ENCODE measurements at places on chromosomes 6 and 20.

GRCh38 chr6:13354331-13355042, 26.1 kb upstream of the TBC1D7 start:
- H3K27ac ChIP-seq, result no peak overlapping the region
- H3K4me3 ChIP-seq, result no peak overlapping the region
- no peaks in the 10 kb centered on the region for H3K36me3 ChIP-seq

DNA sequence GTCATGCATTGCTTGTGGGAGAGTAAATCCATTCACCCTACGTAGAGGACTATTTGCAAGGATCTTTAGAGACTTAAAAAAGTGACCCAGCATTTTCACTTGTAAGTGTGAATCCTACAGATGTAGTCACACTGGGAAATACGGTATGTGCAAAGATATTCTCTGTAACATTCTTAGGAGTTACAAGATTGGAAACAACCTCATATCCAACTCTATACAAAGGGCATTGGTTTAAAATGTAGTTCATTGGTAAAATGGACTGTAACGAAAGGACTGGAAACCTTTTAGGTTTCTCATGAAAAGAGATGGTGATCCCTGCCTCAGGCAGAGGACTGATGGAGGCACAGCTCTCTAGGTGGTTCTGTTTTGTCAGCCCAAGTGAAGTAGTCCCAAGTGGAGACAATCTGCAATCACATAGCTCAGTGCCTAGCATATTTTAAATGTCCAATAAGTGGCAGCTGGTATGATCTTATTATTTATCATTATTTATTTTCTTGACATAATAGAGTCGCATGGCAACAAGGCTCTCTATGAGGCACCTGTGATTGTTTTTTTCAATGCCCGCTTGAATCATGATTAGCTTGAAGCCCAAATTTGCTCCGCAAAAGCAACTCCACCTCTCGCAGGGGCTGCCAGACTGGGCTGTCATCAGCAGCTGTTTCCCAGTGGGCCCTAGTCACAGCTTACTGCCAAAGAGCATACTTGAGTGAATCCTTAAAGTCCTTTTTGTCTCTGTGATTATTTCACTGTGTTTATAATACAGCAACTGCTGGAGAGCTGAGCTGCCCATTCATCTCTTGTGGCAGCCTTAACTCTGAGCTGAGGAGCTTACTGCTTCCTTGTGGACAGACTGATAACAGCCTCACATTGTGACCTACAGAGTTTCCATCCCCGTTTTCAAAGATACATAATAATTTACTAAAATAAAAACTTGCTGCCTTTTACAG, 19.8 kb upstream of the ENPP1 start:
- no peak for DNase-seq
- H3K4me1 ChIP-seq, result peaks cover 10% of the 10 kb centered on the region
- H3K4me3 ChIP-seq, result no peak overlapping the region
- H3K27ac ChIP-seq, result no peak overlapping the region
- no peaks in the 10 kb centered on the region for H3K36me3 ChIP-seq

- peaks cover 35% of the 10 kb centered on the region for H3K4me1 ChIP-seq
- DNase-seq, result no peak
- H3K36me3 ChIP-seq, result no peaks in the 10 kb centered on the region
- peak overlapping the region; percentile 75 for H3K27ac ChIP-seq
- H3K4me3 ChIP-seq, result no peak overlapping the region
These were observed 656.7 kb downstream of the EPHA7 start for GRCh38 chr6:92762443-92763273.

DNA sequence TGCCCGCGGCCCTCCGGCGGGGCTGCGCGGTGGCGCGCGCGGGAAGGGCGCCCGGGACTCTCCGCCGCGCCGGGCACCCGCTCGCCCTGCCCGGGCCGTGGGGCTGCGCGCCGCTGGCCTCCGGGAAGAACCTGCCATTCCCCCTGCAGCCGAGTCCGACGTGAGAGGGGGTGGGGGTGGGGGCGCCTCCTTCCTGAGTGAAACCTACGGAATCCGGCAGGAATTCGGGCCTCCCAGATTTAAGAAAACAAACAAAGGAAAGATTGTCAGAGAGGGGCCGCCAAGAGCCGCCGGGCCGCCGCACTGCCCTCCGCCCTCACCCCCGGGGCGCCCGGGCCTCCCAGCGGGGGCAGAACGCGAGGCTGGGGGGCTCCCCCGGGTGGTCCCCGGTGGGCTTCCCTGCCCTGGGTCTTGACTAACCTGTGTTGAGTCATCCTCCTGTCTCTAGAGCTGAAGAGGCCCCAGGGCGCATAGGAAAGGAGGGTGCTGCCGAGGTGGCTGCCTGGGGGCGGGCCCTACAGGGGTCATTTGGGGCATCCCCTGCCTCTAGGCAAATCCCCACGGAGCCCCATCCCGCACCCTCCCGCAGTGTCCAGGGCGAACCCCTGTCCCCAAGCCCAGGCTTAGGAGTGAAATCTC, 42.2 kb upstream of the FOXP4 start:
- peaks cover 29% of the 10 kb centered on the region for H3K4me1 ChIP-seq
- no peaks in the 10 kb centered on the region for H3K36me3 ChIP-seq
- H3K27me3 ChIP-seq, result peaks cover 91% of the 10 kb centered on the region
- DNase-seq, result peak; percentile 40
- H3K27ac ChIP-seq, result no peak overlapping the region

GRCh38 chr6:72733045-72733444, 111.2 kb downstream of the KCNQ5 start:
- no peak for DNase-seq
- H3K4me3 ChIP-seq, result no peak overlapping the region
- H3K27me3 ChIP-seq, result no peaks in the 10 kb centered on the region
- H3K36me3 ChIP-seq, result no peaks in the 10 kb centered on the region
- no peak overlapping the region for H3K27ac ChIP-seq
- no peaks in the 10 kb centered on the region for H3K4me1 ChIP-seq

GRCh38 chr6:163427498-163428254, 13.2 kb downstream of the QKI start:
- H3K4me3 ChIP-seq, result no peak overlapping the region
- no peaks in the 10 kb centered on the region for H3K27me3 ChIP-seq

DNA sequence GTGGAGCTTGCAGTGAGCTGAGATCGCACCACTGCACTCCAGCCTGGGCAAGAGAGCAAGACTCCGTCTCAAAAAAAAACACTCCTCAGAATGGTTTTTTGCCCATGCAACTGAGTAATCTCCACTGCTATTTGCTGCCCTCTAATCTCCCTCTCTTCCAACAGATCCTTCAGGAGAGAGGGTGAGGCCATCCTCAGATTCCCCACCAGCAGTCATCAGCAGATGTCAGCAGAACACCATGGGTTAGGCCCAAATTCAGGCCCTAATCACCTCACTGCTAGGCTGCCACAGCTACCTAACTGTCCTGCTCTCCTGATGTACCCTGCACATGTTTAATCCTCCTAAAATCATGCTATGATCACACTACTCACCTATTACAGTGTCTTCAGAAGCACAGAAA, 63.2 kb upstream of the BEND6 start:
- H3K27me3 ChIP-seq, result no peaks in the 10 kb centered on the region
- H3K27ac ChIP-seq, result no peak overlapping the region
- H3K4me1 ChIP-seq, result peaks cover 5% of the 10 kb centered on the region
- DNase-seq, result no peak

DNA sequence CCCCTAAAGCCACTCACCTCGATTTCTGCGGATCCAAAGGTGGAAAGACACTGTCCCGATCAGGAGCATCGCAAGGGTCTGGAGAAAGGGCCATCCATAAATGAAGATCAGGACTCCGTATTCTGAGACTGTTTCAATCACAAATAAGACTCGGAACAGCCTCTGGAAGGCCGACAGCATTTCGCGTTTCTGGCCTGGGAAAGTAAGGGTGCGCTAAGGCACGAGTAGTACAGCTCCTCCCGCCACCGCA, 44.6 kb downstream of the DPPA5 start:
- DNase-seq, result no peak
- peaks cover 24% of the 10 kb centered on the region for H3K4me1 ChIP-seq
- peak overlapping the region; percentile 95 for H3K4me3 ChIP-seq
- peak overlapping the region; percentile 93 for H3K27ac ChIP-seq

- no peaks in the 10 kb centered on the region for H3K27me3 ChIP-seq
- H3K36me3 ChIP-seq, result peaks cover 12% of the 10 kb centered on the region
- no peak overlapping the region for H3K4me3 ChIP-seq
- H3K27ac ChIP-seq, result no peak overlapping the region
- H3K4me1 ChIP-seq, result peaks cover 26% of the 10 kb centered on the region
These were observed 193.1 kb upstream of the ARG1 start for GRCh38 chr6:131379948-131380347.

GRCh38 chr6:112032728-112033127, 21.2 kb upstream of the CCN6 start:
- no peaks in the 10 kb centered on the region for H3K27me3 ChIP-seq
- no peaks in the 10 kb centered on the region for H3K36me3 ChIP-seq
- H3K27ac ChIP-seq, result no peak overlapping the region
- no peak overlapping the region for H3K4me3 ChIP-seq

GRCh38 chr6:45075246-45075645, 252.9 kb upstream of the RUNX2 start:
- no peak overlapping the region for H3K4me3 ChIP-seq
- H3K27ac ChIP-seq, result no peak overlapping the region
- peaks cover 12% of the 10 kb centered on the region for H3K36me3 ChIP-seq
- DNase-seq, result no peak
- H3K27me3 ChIP-seq, result no peaks in the 10 kb centered on the region

DNA sequence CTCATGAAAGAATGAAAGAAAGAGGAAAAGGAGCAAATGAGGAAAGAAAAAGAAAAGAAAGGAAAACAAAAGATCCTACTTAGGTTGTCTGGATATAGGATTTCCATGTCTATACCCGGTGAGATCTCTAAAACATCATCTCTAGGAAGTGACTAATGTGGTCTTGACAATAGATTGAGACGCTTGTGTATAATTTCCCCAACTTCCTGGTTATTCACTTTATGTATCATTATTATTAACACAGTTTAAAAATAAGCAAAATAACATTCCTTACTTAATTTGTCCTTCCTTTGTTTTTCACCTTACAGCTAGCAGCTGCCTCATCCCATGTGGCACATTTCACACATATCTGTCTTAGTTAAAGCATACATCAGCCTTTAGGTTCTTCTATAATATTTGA, 27.0 kb downstream of the LAMA4 start:
- H3K4me1 ChIP-seq, result peaks cover 4% of the 10 kb centered on the region
- no peak for DNase-seq
- H3K27me3 ChIP-seq, result no peaks in the 10 kb centered on the region
- H3K27ac ChIP-seq, result no peak overlapping the region
- no peak overlapping the region for H3K4me3 ChIP-seq
- no peaks in the 10 kb centered on the region for H3K36me3 ChIP-seq

- peaks cover 23% of the 10 kb centered on the region for H3K4me1 ChIP-seq
- H3K27me3 ChIP-seq, result no peaks in the 10 kb centered on the region
- no peak overlapping the region for H3K4me3 ChIP-seq
These were observed 156.7 kb upstream of the PMEPA1 start for GRCh38 chr20:57866250-57867106.

- DNase-seq, result no peak
- H3K27ac ChIP-seq, result no peak overlapping the region
- H3K27me3 ChIP-seq, result peaks cover 15% of the 10 kb centered on the region
- peaks cover 31% of the 10 kb centered on the region for H3K4me1 ChIP-seq
- no peaks in the 10 kb centered on the region for H3K36me3 ChIP-seq
These were observed 3.4 kb downstream of the SERAC1 start for GRCh38 chr6:158164579-158165170.

GRCh38 chr6:38552121-38552520, 87.6 kb downstream of the BTBD9 start:
- no peak for DNase-seq
- H3K36me3 ChIP-seq, result no peaks in the 10 kb centered on the region
- H3K4me3 ChIP-seq, result no peak overlapping the region
- no peaks in the 10 kb centered on the region for H3K4me1 ChIP-seq
- H3K27me3 ChIP-seq, result no peaks in the 10 kb centered on the region

DNA sequence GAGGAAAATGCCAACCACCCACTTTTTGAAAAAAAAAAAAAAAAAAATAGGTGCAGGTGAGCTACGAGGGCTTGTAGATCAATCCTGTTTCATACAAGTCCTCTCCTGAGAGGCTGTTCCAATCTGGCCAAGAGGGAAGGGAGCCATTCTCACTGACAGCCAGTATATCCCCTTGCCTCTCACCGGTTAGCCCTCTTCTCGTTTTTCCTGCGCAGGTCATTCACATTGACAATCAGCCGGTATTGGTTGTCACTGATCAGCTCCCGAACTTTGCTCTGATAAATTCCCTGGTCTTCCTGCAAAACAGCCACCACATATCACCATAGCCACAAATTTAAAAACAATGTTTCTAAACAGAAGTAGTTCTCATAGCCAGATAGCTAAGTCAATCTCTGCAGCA, 1.4 kb downstream of the MCM3 start:
- DNase-seq, result no peak
- peaks cover 19% of the 10 kb centered on the region for H3K4me1 ChIP-seq
- H3K4me3 ChIP-seq, result no peak overlapping the region

GRCh38 chr6:147538821-147539220, 30.3 kb downstream of the SAMD5 start:
- H3K27me3 ChIP-seq, result peaks cover 3% of the 10 kb centered on the region
- no peak overlapping the region for H3K4me3 ChIP-seq
- H3K36me3 ChIP-seq, result peaks cover 24% of the 10 kb centered on the region
- H3K27ac ChIP-seq, result no peak overlapping the region
- H3K4me1 ChIP-seq, result peaks cover 8% of the 10 kb centered on the region

DNA sequence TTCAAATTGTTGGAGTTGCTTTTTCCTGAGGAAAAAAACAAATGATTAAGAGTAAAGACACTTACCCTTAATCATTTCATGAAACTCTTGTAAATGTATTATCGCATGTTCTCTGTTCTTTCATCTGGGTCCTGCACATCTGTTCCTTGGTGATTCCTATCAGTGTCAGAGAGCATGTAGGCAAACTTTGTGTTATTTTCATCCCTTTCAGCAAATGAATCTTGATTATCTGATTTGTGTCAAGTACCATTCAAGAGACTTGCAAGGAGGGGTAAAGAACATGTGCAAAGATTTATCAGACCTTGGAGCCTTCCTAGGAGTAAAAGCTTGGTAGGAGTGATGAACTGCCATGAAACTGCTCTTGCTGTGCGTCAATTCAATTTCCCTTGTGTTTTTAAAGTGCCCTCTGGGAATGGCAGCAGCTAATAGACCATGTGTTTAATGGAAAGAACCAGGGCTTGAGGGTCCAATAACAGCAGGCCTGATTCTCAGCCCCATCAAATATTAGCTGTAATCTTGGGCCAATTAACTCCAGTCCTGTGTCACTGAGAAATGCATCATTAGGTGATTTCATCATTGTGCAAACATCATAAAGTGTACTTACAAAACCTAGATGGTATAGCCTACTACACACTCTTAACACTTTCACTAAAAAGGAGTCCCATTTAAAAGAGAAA, 118.9 kb upstream of the CEP85L start:
- no peaks in the 10 kb centered on the region for H3K27me3 ChIP-seq
- no peaks in the 10 kb centered on the region for H3K36me3 ChIP-seq
- DNase-seq, result no peak
- H3K4me3 ChIP-seq, result no peak overlapping the region

DNA sequence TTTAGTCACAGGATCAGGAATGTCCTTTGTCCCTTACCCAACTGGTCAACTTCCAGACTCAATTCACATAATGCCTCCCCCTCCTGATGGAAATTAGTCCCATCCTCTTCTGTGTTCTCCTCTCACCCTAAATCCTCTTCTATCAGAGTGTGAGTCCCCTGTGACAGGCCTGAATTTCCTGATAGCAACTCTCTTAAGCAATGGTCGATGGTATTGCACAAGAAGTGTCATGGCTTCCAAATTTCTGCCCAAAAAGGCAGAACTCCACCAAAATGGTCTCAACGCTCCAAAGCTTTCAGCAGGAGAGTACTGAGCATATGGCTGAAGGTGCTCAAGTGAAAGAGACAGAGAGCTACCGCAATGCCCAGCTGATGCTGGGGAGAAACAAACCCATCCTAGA, 2.4 kb downstream of the PREP start:
- H3K4me3 ChIP-seq, result peak overlapping the region; percentile 82
- no peak for DNase-seq
- peaks cover 12% of the 10 kb centered on the region for H3K36me3 ChIP-seq
- H3K4me1 ChIP-seq, result peaks cover 53% of the 10 kb centered on the region
